ENCODE measurements at places on chromosomes 7 and 10. TPM values are rescaled to one million over a fixed set of nuclear protein-coding genes. Genes with fewer than 3 reads are reported as not detected.

HIF1AN gene
- 14.8 TPM for total RNA-seq

SYNPO2L gene
- total RNA-seq, result not detected

DNA sequence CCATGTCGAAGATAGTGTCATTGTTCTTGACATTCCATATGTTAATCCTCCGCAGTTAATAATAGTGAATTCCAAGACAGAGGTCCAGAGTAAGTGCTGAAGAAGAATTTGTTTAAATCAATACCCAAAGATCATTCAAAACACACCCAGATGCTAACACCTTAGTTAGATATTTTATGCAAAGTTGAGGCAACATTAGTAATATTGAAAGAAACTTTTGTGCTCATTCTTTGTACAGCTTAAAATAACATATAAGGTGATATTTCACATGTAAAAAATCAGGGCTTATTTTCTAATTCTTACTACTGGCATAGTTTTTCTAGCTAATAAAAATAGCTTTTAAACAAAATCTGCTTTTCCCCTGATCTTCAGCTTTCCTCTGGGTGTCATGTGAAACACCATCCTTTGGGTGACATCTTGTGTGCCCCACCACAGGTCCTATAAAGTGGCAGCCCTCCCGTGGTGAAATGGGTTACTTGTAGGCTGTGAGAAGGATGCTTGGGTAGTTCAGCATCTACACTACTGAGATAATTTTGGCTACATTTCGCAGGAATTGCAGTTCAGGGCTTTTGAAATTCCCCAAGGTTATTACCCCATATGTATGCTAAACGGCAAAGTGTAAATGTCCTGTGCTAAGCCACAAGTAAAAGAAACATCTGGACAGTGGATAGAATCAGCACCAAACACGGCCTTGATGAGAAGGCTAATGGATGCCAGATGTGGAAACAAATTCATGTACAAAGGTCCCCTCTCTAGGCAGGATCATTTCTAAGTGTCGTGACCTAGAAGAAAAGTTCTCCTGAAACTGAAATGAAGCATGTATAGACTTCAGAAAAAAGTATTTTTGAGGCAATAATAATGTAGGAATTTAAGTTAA lies 105.4 kb downstream of the GRM3 start:
- no peak for DNase-seq

DNA sequence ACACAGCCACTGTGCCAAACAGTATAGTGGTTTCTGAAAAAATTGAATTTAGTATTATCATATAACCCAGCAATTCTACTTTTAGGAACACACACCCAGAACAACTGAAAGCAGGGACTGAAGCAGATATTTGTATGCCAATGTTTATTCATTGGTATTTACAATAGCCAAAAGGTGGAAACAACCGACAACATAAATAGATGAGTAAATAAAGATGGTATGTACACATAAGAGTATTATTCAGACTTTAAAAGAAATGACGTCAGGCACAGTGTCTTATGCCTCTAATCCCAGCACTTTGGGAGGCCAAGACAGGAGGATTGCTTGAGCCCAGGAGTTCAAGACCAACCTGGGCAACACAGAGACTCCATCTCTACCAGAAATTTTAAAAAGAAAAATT lies 7.2 kb downstream of the CDCA7L start:
- DNase-seq, result no peak

DNA sequence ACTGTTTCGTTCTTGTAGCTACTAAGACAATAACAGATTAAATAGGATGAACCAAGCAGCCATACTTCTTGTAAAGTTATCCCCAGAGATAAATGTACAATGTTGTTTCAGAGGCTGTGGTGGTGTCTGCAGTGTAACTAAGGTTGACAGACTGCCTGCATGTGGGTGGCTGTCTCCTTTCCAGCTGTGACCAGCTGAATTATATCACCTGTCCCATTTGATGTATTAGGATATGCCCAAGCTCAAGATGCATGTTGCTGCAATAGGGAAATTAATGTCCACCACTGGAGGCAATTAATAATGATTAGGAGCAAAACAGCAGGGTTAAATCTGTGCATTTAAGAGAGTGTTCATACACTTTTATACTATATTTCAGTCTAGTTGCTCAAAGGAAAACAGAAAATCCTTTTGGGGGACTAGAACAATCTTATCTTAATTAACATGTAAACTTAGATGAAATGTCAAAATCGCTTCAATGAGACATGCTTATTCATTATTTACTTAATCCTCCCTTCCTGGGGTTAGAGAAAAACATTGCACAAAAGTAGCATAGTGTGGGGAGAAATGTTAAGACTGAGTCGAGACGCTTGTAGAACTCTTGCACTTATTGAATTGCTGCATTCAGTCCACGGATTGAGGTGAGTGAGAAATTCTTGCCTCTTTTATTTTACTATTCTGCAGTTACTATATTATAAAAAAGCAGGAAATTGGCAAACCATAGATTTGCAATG lies 269.0 kb downstream of the SNX10 start:
- DNase-seq, result no peak

DNA sequence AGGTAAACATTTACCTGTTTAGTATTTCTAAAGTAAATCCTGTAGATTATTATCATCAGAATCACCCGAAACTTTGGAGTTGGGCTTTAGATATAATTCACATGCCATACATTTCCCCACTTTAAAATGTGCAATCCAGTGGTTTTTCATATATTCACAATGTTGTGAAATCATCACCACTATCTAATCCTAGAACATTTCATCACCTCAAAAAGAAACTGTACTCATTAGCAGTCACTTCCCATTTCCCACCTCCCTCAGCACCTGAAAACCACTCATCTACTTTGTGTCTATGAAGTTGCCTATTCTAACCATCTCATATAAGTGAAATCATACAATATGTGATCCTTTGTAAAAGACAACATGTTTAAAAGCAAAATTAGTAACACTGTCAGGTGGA lies 182.6 kb downstream of the FZD1 start:
- no peak for DNase-seq

DNA sequence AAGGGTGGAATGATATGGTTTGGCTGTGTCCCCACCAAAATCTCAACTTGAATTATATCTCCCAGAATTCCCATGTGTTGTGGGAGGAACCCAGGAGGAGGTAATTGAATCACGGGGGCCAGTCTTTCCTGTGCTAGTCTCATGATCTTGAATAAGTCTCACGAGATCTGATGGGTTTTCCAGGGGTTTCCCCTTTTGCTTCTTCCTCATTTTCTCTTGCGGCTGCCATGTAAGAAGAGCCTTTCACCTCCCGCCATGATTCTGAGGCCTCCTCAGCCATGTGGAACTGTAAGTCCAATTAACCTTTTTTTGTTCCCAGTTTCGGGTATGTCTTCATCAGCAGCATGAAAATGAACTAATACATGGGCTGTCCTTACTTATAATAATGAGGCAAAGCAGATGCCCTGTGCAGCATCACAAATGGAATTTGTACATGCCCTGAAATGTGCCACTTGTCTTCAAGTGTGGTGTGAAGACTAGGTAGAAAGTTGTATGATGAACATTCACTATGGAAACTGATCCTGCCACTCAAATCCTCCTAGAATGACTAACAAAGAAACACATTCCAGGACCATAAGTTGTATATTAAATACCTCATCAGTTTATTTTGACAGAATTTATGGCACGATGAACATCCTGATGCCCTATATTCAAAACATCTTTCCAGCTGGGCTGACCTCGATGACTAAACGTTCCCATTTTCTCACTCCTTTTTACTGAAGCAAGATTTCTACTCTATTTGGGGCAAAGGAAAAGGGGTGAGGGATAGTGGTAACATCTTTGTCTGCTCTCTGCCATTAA lies 122.8 kb upstream of the CTTNBP2 start:
- DNase-seq, result no peak

- no peak for DNase-seq
Observed at GRCh38 chr10:4635388-4635787, 190.6 kb upstream of the AKR1E2 start.

- DNase-seq, result no peak
Observed at GRCh38 chr10:48568131-48568530, 36.7 kb downstream of the ARHGAP22 start.

DNA sequence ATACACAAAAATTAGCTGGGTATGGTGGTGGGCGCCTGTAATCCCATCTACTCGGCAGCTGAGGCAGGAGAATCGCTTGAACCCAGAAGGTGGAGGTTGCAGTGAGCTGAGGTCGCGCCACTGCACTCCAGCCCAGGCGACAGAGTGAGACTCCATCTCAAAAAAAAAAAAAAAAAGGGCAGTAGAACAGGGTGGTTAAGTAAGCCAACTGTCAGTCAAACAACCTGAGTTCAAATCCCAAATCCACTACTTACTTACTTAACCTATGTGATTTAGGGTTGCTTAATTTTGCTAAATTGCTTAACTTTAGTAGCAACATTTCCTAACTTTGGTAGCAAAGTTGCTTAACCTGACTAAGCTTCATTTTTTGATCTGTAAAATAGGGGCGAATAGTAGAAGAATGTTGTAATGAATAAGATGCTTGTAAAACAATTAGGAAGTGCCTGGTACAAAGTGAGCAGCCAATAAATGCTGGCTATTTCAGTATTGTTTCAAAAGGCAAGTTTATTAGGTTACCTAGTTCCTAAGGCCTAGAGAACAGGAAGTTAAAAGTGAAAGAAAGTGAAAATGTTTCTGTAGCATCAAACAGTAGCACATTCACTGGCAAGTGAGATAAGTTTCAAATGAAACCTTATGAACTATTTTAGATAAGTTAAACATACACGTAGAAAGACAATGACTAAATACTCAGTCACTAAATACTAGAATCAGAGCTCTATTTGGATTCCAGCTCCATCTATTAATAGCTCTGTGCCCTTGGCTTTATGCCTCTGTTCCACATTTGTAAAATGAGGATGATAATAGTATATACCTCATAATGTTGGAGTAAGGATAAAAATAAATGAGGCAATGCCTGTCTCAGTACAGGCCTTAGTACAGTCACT lies 64.3 kb downstream of the HOXA1 start:
- peak; percentile 51 for DNase-seq

DNA sequence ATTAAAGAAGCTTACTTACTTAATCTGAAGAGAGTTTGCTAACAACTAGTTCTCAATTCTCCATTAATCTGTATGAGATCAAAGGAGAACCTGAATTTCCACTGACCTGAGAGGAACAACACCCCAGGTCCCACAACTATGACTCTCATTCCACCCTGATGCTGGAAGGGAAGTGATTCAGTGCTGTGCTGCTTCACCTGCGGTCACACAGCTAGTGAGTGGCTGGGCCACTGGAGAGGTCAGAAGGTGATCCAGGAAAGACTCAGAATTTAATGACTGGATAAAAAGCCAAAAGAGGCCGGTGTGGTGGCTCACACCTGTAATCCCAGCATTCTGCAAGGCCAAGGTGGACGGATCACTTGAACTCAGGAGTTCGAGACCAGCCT lies 23.6 kb downstream of the SORBS1 start:
- DNase-seq, result no peak
